Natural killer cell treated with Interleukin-12 subunit alpha and Interleukin-12 subunit beta and Interleukin-15 and Interleukin-18, amount 100 ng/mL, for 72 hours (primary cell): ENCODE measurements at places on chromosomes 6 and 20. TPM values are rescaled to one million over a fixed set of nuclear protein-coding genes. Genes with fewer than 3 reads are reported as not detected.

The GMPR gene
- total RNA-seq = 3.9 TPM

The RIPPLY2 gene
- not detected for total RNA-seq

The DNAH8 gene
- 0.12 TPM for total RNA-seq

The TEAD3 gene
- total RNA-seq = 0.25 TPM

The HAO1 gene
- not detected for total RNA-seq

The SNAI1 gene
- 0.71 TPM for total RNA-seq

The TREM2 gene
- not detected for total RNA-seq

The HLA-DRA gene
- 184 TPM for total RNA-seq

The SPATS1 gene
- not detected for total RNA-seq

DNA sequence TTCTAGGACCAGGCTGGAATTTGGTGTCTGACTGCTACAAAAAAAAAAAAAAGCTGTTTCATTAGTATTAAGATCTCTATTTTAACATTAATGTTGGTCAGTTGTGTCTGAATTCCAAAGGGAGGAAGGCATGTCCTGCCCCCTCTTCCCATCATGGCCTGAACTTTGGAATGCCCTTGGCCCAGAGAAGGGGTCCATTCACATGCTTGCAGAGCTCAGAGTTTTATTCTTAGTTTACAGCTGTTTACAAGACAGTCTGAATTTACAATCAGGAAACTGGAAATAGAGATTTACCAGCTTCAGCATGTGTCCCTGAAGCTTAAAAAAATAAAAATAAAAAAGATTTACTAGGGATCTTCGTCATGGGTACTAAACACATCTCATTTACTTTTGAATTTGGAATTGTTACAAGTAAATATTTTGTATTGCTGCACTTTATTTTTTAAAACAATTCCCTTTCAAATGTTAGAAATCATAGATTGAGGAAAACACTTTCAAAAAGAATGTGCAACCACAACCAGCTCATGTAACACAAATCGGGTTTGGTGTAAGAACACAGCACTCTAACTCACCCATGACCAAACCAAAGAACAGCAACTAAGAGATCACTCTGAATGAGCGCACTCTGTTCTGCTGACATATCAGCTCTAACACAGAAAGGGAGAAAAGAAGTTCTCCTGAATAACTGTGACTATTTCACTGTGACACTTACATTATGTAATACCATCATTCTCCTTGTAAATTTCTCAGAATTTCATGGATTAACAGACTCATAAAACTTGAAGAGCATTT is 6.6 kb upstream of the SERPINB6 start:
- no peak for DNase-seq

- DNase-seq = no peak
These were observed 39.8 kb upstream of the KIF25 start for GRCh38 chr6:167957626-167958025.

- no peak for DNase-seq
These were observed 64.1 kb downstream of the SHPRH start for GRCh38 chr6:145899915-145900569.

- DNase-seq = no peak
These were observed 63.4 kb upstream of the AFDN start for GRCh38 chr6:167763056-167763944.

- no peak for DNase-seq
These were observed 189.1 kb downstream of the DTNBP1 start for GRCh38 chr6:15473741-15474161.

DNA sequence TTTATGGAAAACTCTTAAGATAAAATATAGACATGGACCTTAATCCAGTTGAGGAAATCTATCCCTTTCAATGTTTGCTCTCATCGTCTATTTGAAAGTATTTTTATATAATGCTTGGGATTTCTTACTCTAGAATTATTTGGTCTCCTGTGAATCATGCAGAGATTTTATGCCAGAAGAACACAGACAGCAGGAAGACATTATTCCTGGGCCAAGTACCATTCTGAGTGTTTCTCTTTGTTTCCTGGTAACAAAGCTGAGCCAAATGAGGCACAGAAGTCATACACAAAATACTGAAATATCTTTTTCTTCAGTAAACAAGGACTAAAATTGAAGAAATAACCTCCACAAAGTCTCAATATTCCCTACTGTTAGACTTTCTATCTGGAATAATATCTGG is 538.2 kb upstream of the EYS start:
- no peak for DNase-seq

- DNase-seq = no peak
These were observed 51.7 kb downstream of the VSTM2L start for GRCh38 chr20:37954626-37955025.

GRCh38 chr6:3800850-3801591 is 48.2 kb upstream of the FAM50B start:
- DNase-seq = no peak

GRCh38 chr20:58342104-58342945 is 32.8 kb downstream of the RAB22A start:
- no peak for DNase-seq

GRCh38 chr20:9887706-9888105 is 48.8 kb upstream of the PAK5 start:
- DNase-seq = no peak

- no peak for DNase-seq
These were observed 178.2 kb upstream of the MMS22L start for GRCh38 chr6:97461218-97461617.

- DNase-seq = no peak
These were observed 236.1 kb downstream of the KCNQ5 start for GRCh38 chr6:72857791-72858585.

DNA sequence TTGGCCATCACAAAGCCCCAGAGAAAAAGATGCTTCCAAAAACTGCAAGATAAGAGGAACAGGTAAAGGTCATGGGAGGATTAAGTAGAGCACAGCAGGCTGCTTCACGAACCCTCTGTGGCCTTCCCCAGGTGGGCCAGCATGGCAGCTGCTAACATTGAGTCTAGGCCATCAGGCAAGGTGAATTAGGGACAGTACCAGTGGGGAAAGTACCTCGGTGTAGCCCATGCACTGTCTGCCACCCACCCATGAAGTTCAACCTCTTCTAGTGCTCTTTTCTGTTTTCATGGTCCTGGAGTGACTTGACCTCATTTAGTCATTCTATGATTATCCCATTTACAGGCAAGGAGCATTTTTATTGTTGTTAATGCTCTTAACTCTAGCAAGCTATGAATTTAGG is 108.6 kb upstream of the DUSP22 start:
- no peak for DNase-seq

DNA sequence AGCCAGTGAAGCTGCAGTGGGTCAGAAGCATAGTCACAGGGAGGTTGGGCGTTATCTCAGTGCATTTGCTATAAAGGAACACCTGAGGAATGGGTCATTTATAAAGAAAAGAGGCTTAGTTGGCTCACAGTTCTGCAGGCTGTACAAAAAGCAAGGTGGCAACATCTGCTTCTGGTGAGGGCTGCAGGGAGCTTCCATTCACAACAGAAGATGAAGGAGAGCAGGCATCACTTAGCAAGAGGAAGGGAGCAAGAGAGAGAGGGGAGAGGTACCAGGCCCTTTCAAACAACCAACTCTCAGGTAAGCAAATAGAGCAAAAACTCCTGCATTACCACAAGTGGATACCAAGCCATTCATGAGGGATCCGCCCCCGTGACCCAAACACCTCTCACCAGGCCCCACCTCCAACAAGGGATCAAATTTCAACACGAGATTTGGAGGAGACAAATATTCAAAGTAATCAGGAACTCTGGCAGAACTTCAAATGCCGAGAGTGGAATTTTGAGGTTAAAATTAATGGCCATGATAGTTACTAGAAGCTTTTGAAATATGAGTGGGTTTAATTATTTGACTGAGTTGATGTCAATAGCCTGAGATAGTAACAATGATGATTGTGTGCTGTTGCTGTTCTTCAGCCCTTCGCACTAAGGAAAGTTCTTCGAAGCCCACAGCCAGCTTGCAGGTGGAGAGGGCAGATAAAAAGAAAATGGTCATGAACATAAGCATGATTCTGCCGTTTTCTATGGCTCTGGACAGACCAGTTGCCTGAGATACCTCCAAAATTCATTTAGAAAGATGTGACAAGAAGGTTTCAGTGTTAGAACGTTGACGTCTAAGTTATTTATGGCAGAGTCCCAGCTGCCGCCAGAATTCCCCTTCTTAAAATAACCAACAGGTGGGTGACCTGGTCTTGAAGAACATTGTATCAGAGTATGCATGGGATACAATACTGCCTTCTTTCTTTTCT is 55.3 kb upstream of the ADTRP start:
- no peak for DNase-seq

GRCh38 chr6:816510-817084 is 123.7 kb upstream of the EXOC2 start:
- no peak for DNase-seq

- no peak for DNase-seq
These were observed 401.7 kb downstream of the ZFAND3 start for GRCh38 chr6:38221251-38221650.
